ENCODE measurements at places on chromosomes 4 and X. TPM values are rescaled to one million over a fixed set of nuclear protein-coding genes. Genes with fewer than 3 reads are reported as not detected.

- H3K27me3 ChIP-seq: no peaks in the 10 kb centered on the region
- H3K36me3 ChIP-seq: no peaks in the 10 kb centered on the region
- no peak overlapping the region for H3K27ac ChIP-seq
- H3K4me1 ChIP-seq: peaks cover 48% of the 10 kb centered on the region
Measured at GRCh38 chrX:41707218-41707617, 16.8 kb upstream of the GPR82 start.

DNA sequence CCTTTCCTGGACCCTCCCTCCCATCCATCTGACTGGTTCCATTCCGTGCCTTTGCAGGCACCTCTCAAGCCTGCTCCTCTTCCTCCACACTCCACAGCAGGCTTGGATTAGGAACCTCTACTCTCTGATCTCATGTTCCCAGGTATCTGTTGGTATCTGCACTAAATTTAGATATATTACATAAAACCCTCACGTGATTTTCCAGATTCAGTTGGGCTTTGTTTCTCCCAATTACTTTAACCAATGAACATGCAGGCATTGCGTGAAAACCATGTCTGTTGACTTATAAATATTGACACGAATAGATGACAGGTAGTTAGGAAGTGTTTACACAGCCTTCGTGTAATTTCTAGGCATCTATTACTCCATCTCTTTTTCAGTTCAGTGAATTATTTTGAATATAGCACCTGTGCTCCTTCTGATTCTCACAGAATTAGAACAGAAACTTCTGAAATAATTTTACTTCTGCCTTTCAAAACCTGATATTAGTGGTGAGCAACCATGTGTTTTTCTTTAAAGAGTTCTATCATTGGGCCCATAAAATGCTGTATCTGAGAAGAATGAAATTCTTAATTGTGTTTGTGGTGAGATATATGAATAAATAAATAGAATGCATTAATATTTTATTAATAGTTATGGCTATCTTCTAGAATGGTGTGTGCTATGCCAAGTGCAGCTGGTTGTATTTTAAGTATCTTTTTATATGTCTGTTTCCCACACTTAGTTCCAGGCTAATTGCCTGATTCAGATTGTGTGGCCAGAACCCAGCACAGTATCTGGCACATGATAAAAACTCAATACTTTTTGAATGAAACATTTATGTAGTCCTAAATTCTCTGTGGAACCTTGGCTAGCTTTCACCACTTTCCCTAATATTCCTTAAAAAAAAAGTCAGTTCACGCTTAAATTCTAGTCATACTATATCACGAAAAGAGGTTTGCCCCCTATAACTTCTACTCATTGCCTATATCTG lies 304.8 kb downstream of the QDPR start:
- H3K4me1 ChIP-seq: no peaks in the 10 kb centered on the region
- no peak overlapping the region for H3K4me3 ChIP-seq
- no peak overlapping the region for H3K27ac ChIP-seq
- no peak for DNase-seq

GRCh38 chr4:100063355-100063754 lies 113.3 kb upstream of the H2AZ1 start:
- H3K27ac ChIP-seq: no peak overlapping the region
- no peaks in the 10 kb centered on the region for H3K27me3 ChIP-seq
- H3K4me3 ChIP-seq: no peak overlapping the region
- H3K4me1 ChIP-seq: no peaks in the 10 kb centered on the region
- H3K36me3 ChIP-seq: no peaks in the 10 kb centered on the region
- no peak for DNase-seq

EDNRA gene
- not detected for total RNA-seq

- H3K36me3 ChIP-seq: no peaks in the 10 kb centered on the region
- no peak overlapping the region for H3K4me3 ChIP-seq
- no peaks in the 10 kb centered on the region for H3K4me1 ChIP-seq
- peaks cover 13% of the 10 kb centered on the region for H3K27me3 ChIP-seq
- H3K27ac ChIP-seq: no peak overlapping the region
Measured at GRCh38 chr4:182881914-182882313, 35.3 kb downstream of the DCTD start.

- no peaks in the 10 kb centered on the region for H3K27me3 ChIP-seq
- H3K27ac ChIP-seq: no peak overlapping the region
- no peaks in the 10 kb centered on the region for H3K4me1 ChIP-seq
- H3K4me3 ChIP-seq: peak overlapping the region; percentile 30
Measured at GRCh38 chr4:155676430-155676825, 9.8 kb downstream of the GUCY1A1 start.
